ENCODE measurements at places on chromosomes 6 and 20.

GRCh38 chr6:168864541-168865460 is 388.8 kb downstream of the THBS2 start:
- DNase-seq, result no peak

DNA sequence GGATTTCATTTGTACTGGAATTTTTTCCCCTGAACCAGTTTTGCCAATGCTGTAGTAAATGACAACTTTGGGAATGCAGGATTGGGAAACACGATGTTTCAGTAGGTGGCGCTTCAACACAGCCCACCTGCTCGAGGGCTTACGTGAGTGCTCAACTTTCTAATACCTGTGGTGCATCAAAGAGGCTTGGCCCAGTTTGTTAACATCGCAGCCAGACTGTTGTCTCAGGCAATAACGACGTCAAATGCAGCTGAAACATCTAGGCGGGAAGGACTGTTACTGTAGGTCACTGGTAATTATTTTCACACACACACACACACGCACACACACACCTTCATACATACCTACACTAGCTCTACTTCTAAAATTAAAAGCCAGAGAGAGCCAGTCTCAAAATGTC is 815.5 kb upstream of the SLC35B3 start:
- DNase-seq, result no peak

DNA sequence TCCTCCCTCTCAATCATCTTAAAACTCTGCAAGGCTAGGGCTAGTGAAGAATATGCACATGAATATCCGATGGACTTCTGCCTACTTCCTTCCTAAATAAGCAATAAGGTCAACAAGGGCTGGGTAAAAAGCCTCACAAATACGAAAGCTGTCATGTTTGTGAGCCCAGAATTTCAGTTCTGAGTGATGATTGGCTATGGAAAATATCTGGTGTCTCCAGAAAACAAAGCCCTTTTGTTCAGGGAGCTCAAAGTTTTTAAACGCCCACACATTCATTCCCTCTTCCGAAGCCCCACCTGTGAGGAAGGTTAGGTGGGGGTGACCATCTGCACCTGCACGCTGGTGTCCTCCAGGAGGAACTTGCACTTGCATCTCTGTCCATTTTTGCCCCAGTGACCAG is 126.9 kb upstream of the ARMC2 start:
- DNase-seq, result no peak

DNA sequence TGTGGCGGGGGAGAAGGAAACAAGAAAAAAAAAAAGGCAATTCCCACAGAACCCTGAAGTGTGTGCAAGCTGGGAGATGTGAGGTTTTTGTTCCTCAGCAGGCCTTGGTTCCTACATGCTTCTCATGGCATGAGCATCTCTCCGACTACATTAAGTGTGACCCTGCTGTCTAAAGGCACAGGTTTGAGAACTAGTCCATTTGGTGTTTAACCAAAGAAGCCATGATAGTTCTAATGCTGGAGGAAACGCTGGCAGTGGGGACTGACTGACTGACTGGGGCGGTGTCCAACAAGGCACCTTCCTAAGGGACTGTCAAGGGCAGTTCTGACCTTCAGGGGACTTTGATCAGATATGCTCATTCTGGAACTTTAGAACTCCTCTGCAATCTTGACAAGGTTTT is 3.8 kb downstream of the TXNDC5 start:
- DNase-seq, result no peak

- no peak for DNase-seq
Observed at GRCh38 chr20:52965819-52966218, 6.3 kb upstream of the TSHZ2 start.

- no peak for DNase-seq
Observed at GRCh38 chr6:111418971-111419693, 63.9 kb downstream of the REV3L start.

- no peak for DNase-seq
Observed at GRCh38 chr6:144467921-144468320, 182.8 kb downstream of the UTRN start.

DNA sequence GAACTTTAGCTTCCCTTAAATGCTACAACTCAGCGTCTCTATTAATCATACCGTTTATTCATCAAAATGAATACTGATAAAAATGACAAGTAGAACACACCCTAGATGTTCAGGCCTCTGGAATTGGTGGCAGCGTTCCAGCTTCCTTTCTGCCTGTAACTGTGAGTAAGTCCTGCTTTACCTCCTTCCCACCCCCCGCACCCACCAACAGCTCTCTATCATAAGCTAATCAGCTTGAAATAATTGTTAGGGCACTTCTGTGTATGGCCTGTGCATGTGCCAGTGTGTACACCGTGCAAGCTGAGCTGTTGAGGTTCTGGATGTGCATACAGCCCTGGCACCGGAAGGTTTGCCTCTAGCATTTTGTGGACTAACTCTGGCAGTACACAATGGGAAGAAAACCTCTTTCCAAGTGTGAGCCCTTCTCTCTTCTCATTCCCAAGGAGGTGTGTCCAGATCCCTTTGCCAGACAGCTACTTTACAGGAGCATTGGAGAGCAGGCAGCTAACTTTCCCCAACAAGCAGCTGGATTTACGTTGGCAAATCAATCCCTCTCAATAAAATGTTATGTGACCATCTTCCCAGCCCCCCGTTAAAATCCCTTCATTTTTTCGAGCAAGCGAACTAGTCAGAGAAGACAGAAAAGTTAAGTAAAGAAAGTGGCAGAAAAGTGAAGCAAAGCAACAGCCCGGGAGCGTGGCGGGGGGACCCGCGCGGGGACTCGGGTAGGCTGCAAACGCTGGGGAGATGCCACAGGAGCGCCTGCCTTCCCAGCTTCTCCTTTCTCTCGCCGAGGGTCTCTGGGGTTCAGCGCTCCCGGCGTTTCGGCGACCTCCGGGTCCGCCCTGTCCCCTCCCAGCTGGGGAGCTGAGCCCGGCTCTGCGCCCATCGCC is 803 bp upstream of the ADGRG6 start:
- no peak for DNase-seq

DNA sequence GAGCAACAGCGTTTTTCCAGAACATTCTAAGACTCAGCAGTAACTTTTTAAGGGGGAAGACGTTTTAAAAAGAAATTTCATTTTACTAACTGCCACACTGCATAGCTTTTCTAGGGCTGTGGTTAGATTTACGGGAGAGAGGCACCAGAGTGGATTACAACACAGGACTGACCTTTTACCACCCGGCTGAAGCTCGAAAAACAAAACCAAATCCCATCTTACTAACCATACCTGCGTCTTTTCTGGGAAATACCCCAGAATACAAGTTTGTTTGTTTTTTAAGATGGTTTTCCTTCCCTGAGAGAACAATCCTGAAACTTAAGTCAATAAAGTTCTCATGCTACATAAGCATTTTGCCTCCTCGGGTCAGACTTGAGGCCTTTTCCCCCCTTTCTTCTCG is 209.3 kb upstream of the SOX4 start:
- no peak for DNase-seq

- DNase-seq, result no peak
Observed at GRCh38 chr6:17870300-17871188, 116.9 kb downstream of the KIF13A start.

DNA sequence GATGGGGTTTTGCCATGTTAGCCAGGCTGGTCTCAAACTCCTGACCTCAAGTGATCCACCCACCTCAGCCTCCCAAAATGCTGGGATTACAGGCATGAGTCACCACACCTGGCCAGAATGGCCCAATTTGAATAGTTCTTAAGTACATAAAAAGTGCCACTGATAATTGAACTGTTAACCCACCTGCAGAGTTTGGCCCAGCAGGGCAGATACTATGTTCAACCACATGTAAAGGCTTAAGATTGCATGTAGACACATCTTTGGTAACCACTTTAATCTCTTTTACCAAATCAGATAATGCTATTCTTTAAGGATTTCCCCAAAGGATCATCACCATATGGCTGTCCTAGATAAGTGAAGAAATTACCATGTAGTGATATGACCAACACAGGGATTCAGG is 21.3 kb upstream of the SGK1 start:
- DNase-seq, result no peak

- DNase-seq, result no peak
Observed at GRCh38 chr6:36350082-36350481, 13.4 kb upstream of the BNIP5 start.

DNA sequence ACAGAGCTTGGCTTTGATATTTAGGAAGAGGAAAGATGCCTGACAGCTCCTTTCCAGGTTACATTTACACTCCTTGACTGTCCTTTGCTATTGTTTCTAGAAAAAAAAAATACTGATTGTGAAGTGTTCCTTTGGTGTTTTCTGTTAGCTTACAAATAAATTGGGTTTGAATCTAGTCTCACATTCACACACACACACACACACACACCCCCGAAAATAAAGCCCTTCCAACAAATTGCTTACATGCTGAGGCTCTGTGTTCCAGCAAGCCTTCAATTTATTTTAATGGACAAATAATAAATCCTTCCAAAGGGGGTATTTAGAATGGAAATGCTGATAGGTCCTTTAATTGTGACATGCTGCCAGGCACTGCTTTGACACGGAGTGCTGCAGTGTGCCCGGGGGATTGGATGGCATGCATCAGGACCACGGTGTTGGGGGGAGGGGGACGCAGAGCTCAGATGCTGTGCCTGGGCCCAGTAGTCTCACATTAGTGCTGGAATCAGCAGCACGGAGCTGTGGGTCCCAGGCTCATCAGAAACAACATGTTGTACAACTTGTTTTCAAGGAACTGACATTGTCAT is 199.9 kb downstream of the CD83 start:
- DNase-seq, result no peak

DNA sequence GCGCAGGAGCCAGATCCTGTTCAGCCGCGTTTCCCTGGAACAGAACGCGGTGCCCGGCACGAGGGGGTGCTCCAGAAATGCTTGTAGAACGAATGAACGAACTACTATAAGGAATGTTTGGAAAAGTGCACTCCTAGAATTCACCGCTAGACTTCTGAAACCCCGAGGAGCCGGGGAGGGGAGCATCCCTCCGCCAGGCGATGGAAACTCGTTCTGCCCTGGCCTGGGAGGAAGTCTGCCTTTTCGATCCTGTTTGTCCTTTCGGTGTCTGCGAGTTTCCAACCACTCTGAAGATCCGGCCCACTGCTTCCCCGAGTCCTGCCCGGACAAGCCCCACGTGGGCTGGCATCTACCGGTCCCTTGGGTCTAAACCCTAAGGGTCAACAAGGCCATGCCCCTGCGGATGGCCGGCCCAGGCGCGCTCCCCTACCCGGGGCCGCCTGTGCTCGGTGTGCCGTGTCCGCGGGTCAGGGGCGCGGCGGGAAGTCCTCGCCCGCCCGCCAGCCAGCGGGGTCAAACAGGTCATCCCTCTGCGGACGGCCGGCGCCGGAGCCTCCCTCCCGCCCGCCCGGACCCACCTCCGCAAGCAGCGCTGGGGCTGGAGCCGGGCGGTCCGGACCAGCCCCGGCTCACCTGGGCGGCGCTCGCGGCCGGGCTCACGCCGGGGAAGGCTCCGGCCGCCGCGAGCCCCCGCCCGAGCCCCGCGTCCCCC is 526 bp downstream of the SULF2 start:
- no peak for DNase-seq

DNA sequence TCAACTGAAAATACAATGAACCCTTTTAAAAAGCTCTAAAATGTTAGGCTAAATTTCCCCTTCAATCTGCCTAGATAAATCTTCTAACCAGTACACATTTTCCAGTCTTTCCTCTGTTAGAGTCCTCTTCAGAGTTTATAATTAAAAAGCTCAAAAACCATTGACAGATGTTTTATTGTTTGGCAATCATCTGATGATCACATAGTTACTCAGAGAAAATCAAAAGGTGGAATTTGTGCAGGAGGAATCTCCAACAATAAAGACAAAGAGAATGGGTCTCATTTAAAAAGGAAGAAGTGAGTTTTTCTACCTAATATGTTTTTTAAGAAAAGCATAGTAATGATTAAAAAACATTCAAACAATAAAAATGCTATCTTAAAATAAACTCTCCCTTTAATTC is 3.1 kb downstream of the TRAPPC3L start:
- DNase-seq, result no peak

- DNase-seq, result no peak
Observed at GRCh38 chr6:89221971-89222711, 5.0 kb upstream of the GABRR1 start.

GRCh38 chr6:135129136-135129856 is 51.8 kb upstream of the MYB start:
- no peak for DNase-seq

DNA sequence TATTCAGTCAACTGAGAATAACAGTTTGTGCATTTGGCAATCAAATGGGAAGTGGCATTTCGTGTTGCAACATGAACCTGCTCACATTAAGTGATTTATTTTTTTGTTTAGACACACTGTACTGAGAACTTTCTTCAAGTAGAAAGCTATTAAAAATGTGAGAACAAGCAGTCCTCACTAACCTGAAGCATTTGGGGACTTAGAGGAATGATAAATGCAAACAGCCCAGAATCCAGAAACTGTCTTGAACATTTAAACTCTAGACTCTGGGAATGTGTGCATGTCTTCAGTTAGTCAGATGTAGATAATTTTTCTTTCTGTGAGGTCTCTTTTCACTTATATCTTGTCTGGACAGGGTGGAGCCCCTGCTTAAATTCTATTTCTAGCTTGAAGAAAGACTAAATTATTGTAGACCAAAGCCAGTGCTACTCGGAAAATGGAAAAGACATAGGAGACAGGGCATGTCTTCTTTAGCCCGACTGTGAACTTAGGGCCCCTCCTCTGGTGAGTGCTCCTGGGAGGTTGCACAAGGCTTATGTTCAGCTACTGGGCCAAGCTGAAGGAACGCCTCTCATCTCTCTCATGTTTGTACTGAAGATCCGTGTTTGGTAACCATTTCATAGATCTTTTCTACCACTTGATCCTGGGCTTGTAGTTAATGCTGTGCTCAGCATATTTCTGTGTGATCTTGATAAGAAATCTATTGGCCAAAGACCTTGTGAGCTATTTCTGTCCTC is 70.1 kb downstream of the SLX4IP start:
- DNase-seq, result no peak

GRCh38 chr6:117477988-117478852 is 4.3 kb upstream of the DCBLD1 start:
- no peak for DNase-seq

GRCh38 chr6:161079566-161080262 is 88.1 kb downstream of the MAP3K4 start:
- DNase-seq, result no peak

DNA sequence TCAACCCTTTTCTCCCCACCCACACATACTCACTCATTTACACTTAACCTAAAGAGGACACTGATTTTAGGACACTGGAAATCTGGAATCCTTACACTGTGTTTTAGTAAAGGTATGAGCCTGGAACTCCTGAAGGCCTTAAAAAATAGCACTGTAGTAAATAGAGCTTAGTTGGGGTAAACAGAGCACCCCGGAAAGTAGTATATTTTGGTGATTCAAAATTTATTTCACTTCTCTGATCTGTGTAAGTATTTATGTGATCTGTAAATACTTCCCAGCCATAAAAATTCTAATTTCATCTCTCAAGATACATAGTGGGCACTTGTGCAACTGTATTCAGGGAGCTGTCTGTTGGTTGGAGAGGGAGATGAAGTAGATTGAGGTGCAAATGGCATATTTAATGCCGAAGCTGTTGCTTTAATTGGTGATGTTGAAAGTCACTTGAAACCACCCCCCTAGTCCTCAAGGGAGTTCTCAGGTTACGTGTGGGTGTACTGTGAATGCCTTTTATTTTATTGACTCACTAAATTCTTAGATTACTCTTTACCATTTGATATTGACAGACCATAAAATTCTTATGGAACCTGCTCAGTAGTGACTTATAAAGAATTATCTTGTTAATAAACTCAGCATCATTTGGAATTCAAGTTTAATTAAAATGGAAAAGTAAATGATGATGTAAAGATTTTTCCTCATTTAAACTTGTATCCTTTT is 154.9 kb downstream of the SOX4 start:
- no peak for DNase-seq
